Left ventricle myocardium superior (tissue), 1 donor: ENCODE measurements at places on chromosomes 6 and 20. TPM values are rescaled to one million over a fixed set of nuclear protein-coding genes. Genes with fewer than 3 reads are reported as not detected.

DNA sequence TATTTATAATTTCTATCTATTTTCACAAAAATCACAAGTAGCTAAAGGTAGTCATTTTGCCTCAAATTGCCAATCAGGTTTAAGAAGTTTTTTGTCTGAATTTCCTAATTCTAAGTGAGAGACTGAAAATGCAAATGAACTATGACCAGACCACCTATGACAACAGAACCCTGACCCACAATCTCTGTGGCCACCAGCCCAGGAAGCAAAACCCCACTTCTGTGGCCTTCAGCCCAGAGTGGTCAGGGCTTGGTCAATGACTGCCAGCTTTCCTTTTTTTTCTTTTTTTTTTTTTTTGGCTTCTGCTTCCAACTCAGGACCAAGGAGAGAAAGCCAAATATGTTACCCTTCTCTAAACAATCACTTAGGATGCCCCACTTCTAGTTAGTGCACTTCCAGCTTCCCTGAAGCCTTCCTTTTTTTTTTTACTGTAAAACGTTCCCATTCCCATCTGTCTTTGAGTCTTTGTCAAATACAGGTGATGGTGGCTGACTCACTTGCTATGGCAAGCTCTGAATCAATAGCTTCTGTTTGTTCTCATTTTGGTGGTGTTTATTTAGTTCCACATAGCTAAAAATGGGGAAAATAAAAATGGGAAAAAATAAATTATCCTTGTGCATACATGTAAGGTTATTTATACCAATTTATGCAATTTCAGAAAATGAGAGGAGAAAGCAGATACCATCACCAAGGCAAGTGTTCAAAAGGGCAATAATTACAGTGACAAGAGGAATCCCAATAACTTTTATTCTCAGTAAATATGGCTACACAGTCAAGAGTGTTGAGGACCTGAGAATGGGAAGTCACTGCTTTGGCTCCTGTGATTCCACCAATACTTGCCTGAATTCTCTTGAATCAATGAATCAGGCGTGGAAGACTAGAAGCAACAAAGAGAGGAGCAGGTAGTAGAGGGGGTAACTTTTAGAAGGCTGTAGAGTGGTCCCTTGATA lies 170.3 kb upstream of the PDE7B start:
- DNase-seq = no peak

- no peak for DNase-seq
These were observed 754.6 kb upstream of the MMS22L start for GRCh38 chr6:98037571-98037970.

GRCh38 chr20:50056408-50056926 lies 56.5 kb downstream of the UBE2V1 start:
- no peak for DNase-seq

Gene OXT
- total RNA-seq = not detected

Gene BTN2A1
- 14.6 TPM for total RNA-seq

- no peak for DNase-seq
These were observed 71.4 kb downstream of the CEP57L1 start for GRCh38 chr6:109166673-109167072.

DNA sequence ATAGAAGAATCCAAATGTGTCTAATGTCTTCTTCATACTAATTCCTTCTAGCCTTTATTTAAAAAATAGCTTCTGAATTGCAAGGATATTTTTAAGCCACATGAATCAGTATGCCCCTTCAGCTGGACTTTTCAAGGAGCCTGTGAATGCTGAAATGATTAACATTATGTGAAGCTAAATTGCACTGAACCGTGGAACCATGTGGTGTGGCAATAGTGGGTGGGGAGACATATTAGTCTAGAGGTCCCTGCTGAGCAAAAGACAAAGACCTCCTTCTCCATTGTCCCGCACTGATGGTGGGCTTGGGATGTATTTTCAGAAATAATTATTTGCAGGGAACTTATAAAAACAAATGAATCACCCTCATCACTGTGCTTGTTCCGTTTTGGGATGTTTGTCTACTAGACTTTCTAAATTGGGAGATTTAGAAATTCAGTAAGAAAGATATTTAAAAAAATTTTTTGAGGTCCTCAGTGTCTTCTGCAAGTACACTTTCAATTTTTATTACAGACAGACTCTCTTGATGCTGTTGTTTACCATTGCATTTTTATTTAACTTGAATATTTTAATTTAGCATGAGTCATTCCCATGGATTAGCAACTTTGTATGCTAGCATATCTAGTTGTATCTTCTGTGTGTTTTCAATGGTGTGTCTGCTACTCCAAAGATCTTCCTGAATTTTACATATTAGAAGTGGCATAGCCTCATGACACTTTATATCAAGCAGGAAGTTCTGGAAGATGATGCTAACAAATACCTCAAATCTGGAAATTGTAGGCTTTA lies 238.1 kb downstream of the LAMA2 start:
- DNase-seq = no peak

Gene C2
- 5.8 TPM for total RNA-seq

Gene SMPDL3A
- 4.4 TPM for total RNA-seq

DNA sequence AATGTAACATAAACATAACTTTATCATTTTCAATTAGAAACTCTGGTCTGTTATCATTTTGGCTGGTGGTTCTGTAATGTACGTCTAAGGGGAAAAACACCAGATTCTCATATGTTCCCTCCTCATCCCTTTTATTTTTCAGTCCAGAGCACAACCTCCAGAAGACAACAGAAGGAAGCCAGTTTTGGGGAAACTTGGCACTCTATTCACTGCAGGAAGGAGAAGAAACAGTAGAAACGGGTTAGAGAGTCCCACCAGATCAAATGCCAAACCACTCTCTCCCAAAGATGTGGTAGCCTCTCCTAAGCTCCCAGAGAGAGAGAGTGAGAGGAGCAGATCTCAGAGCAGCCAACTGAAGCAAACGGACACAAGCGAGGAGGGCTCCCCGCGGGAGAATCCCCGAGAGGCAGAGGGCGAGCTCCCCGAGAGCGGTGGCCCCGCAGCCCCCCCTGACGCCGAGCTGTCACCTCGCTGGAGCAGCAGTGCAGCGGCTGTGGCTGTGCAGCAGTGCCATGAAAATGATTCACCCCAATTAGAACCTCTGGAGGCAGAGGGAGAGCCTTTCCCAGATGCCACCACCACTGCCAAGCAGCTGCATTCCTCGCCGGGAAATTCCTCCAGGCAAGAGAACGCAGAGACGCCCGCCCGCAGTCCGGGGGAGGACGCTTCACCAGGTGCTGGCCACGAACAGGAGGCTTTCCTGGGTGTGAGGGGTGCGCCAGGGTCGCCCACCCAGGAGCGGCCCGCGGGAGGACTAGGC lies 117.8 kb downstream of the RTN4IP1 start:
- no peak for DNase-seq

Gene NRSN1
- not detected for total RNA-seq

GRCh38 chr6:29749308-29749662 lies 26.1 kb downstream of the HLA-F start:
- DNase-seq = no peak

GRCh38 chr6:167089243-167090142 lies 33.4 kb upstream of the CCR6 start:
- peak; percentile 27 for DNase-seq

DNA sequence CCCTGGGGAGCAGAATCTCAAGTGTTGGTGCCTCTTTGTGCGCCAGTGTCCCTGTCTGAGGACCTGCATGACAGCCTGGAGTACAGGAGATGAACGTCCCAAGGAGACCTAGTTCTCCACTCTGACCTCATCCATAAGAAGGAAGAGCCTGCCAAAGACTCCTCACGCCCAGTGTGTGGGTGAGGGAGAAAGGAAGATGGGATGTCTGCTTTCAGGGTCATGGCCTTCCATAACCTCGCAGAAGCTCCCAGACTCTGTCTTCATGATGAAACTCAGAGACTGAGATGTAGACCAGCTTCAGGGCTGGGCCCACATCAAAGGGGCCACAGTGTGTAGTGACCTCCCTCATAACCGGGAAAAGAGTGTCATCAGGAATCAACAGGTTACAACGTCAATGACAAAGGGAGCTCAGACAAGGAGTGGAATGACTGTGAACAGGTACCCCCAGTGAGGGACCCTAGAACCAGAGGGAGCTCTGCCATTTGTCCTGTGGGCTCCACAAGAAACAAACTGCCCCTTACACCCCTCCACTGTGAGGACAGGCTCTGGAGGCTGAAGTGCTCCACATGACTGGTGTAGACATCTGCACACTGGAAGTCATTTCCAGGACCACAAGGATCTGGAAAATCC lies 8.1 kb downstream of the HLA-DQB1 start:
- DNase-seq = no peak

Gene PTPRK
- total RNA-seq = 43.0 TPM

Gene PLAGL1
- 10.9 TPM for total RNA-seq
